Endothelial cell of umbilical vein (primary cell): ENCODE measurements at places on chromosomes 11 and 22. TPM values are rescaled to one million over a fixed set of nuclear protein-coding genes. Genes with fewer than 3 reads are reported as not detected.

Gene ZNF74
- 10.3 and 13.4 TPM in 2 replicates for total RNA-seq

Gene UBQLNL
- 0.28 and 0.33 TPM in 2 replicates for total RNA-seq

Gene NF2
- 114 and 115 TPM in 2 replicates for total RNA-seq

Gene SHISA8
- total RNA-seq = not detected in 2 replicates

Gene HEPN1
- not detected in 2 replicates for total RNA-seq

Gene LIF
- total RNA-seq = 0.27 and 0.35 TPM in 2 replicates

Gene SMIM35
- total RNA-seq = not detected in 2 replicates

Gene DEPDC7
- 0.18 TPM in 1 of 2 replicates, not detected in the other for total RNA-seq

Gene KLHL35
- total RNA-seq = 0.97 and 1.2 TPM in 2 replicates

Gene SCGB1D2
- total RNA-seq = not detected in 2 replicates

Gene MS4A6E
- not detected in 2 replicates for total RNA-seq
